LHCN-M2 (cell line): ENCODE measurements at places on chromosomes 13 and 19. TPM values are rescaled to one million over a fixed set of nuclear protein-coding genes. Genes with fewer than 3 reads are reported as not detected.

The ZNF730 gene
- total RNA-seq: 14.2 and 14.3 TPM in 2 replicates

The IL17D gene
- 4.9 and 7.1 TPM in 2 replicates for total RNA-seq

GRCh38 chr19:14674764-14675163 lies at the start of gene ADGRE3:
ADGRE3 (minus strand) TSS chr19:14674844; CDS start chr19:14674770, 74 bp downstream.
- peak; percentile 6 for DNase-seq

- peak; percentile 38 for DNase-seq
These were observed 87.5 kb downstream of the TSHZ3 start for GRCh38 chr19:31261603-31262212.

DNA sequence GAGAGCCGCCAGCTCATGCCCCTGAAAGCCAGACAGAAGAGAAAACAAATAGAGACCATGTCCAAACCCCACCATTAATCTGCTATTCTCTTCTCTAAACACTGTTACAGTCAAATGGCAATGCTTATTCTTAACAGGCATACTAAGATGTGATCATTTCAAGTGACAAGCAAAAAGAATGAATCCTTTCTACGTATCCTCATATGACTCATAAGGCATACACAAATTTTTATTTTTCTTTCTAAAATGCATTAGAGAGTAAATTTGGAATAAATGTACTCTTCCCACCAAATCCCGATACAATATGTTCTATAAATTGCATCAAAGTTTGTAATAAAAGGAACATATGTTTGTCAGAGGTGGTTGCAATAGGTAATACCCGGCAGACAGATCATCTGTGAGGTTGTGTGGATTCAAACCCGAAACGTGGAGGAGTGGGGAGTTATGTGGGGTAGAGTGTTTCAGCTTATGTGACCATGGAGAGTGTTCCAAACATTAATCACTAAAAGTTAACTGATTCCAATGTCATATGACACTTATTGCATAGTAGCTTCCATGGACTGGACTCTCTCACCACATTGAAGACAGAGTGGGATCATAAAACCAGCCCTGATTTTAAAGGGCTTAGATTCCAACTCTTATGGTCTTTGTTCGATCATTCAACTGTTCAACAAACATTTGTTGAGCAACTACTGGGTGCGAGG lies 213.1 kb downstream of the DCLK1 start:
- DNase-seq: peak; percentile 3

The CUL4A gene
- total RNA-seq: 113 and 190 TPM in 2 replicates

DNA sequence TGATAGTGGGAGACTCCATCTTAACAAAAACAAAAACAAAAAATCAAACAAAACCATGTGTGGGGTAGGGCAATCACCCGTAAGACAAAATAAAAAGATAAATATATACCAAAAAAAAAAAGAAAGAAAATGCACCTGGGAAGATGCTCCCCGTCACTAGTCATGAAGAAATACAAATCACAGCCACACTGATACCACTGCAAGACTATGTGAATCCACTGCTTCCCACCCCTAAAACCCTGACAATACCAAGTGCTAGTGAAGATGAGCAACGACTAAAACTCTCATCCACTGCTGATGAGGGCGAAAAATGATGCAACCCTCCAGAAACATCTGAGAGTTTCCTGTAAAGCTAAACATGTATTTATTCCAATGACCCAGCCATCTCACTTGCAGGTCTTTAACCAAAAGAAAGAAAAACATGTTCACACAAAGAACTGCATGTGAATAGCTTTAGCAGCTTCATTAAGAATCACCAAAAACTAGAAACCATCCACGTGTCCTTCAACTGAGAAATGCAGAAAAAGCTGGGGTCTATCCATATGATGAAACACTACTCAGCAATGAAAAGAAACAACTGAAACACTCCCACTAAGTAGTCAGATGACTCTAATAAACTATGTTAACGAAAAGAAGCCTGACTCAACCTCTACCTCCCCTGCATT lies 31.7 kb downstream of the BRD4 start:
- DNase-seq: no peak

The MBD3L2 gene
- not detected in 2 replicates for total RNA-seq

The GPR183 gene
- 0.11 TPM in 1 of 2 replicates, not detected in the other for total RNA-seq

The LILRB4 gene
- not detected in 2 replicates for total RNA-seq

The CGB1 gene
- not detected in 2 replicates for total RNA-seq
